HS-5 (cell line): ENCODE measurements at places on chromosomes 13 and 19.

DNA sequence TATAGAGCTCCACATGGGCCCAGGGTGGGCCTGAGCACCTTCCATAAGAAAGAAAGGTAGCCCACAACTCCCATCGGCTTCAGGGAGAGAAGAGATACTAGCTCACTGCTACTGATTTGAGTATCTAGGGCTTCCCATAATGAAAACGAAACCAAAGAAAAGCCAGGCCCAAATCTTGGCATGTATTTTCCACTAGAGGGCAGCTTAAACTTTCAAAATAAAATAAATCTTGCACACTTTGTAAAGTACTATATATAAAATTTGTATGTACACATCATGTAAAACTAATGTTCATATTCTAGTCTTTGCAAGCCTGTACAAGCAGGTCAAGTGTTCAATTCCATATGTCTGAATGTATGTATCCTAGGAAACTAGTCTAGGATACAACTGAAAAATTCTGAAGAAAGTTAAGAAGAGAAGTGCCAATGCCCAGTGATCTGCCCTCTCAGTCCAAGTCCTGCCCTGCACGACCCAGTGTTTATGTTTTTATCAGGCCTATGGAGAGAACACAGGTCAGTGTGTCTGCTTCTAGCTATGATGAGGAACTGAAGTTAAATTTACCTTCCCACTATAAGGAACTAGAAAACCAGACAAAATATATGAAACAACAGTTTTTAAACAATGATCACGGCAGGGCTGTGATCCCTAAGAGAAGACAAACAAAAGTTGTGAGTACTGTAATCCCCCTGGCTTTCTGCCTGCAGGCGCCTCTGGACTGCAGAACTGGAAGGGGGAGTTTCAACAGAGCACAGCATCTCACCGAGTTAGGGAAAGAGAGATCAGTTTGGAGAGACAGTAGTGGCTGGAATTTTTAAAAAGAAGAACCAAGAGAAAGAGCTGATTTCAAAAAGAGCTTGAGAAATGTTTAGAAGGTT lies 475.7 kb downstream of the UQCRFS1 start:
- peak; percentile 25 for DNase-seq

DNA sequence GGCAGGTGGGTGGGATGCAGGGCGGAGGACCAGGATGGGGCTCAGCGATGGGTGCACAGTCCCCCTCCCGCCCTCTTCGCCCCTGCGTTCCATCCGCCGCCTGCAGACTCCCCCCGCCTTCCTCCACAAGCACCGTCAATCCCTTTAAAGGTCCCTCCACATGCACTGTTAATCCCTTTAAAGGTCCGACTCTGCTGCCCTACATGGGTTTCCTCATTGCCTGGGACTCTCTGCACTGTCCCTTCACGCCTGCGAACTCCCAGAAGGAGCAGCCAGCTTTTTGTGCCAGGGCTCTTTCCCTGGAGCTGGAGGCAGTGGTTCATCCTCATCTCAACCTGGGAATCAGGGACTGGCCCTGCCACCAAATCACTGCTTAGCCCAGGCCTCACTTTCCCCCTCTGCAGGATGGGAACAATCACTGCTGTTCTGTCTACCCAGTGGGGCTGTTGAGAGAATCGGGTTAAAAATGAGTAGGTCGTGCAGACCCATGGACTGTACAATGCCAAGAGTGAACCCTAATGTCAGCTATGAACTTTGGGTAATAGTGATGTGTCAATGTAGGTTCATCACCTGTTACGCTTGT lies 20.4 kb downstream of the ZNF574 start:
- DNase-seq = no peak

GRCh38 chr13:67204764-67205163 lies 25.4 kb downstream of the PCDH9 start:
- no peak for DNase-seq

- no peak for DNase-seq
These were observed 296.6 kb downstream of the RFC3 start for GRCh38 chr13:34114581-34114980.

- DNase-seq = no peak
These were observed 526.1 kb downstream of the KLF12 start for GRCh38 chr13:73608157-73608516.

DNA sequence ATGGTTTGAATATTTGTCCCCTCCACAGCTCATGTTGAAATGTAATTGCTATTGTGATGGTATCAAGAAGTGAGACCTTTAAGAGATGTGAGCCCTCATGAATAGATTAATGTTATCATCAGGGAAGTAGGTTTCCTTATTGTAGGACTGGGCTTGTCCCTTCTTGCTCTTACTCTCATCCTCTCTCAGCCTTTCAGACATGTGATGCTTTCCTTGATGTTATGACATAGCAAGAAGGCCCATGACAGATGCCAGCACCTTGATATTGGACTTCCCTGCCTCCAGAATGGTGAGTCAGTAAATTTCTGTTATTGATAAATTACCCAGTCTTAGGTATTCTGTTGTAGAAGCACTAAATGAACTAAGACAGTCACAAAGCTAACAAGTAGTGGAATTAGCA lies 5.7 kb upstream of the ZMYM2 start:
- DNase-seq = no peak

DNA sequence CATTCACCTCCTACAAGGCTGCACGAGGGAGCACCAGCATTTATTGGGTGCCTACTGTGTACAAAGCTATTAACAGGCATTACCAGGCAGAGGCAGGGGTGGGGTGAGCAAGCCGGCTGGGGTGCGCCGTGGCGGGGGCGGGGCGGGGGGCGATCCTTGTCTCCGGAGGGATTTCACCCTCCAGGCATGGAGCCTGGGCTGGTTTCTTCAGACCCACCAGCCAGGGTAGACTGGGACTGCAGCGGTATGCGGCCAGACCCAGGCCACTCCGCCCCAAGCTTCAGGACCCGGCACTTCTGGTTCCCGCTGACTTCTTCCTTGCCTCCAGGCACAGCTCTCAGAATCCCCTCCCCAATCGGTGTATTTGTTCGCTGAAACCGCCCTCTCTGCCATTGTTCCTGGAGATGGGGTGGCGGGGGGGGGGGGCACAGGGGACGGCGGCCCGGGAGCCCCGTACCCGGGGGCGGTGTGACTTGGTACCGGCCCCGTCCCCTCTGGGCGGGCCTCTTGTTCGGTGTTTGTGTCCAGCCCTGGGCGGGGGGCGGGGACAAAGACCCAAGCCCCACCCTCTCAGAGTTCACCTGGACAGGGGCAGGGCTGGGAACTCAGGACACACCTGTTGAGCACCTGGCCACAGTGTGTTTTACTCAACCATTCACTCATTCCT lies 14.4 kb downstream of the TJP3 start:
- no peak for DNase-seq

DNA sequence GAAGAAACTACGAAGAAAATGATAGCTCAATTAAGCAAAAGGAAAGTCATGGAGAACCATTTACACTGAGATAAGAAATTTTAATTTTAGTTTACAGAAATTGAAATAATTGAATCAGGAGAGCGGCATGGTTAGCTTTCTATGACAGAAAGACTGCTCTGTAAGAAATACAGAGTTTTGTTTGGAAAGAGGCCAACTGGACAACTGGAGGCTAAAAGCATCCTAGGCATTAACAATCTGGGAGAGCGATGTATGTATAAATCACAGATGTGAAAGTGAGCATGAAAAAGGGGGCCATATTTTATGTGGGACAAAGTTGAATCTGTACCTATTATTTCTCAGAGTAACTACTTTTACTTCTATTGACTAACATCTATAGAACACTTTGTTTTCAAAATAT lies 1608.8 kb upstream of the PCDH20 start:
- DNase-seq = no peak

GRCh38 chr19:17078920-17079709 lies 3.5 kb downstream of the MYO9B start:
- no peak for DNase-seq
